Keratinocyte (primary cell): ENCODE measurements at places on chromosomes 2 and 18. TPM values are rescaled to one million over a fixed set of nuclear protein-coding genes. Genes with fewer than 3 reads are reported as not detected.
A peak's percentile ranks its signal among the peaks of the same experiment; 100 is the strongest.

DNA sequence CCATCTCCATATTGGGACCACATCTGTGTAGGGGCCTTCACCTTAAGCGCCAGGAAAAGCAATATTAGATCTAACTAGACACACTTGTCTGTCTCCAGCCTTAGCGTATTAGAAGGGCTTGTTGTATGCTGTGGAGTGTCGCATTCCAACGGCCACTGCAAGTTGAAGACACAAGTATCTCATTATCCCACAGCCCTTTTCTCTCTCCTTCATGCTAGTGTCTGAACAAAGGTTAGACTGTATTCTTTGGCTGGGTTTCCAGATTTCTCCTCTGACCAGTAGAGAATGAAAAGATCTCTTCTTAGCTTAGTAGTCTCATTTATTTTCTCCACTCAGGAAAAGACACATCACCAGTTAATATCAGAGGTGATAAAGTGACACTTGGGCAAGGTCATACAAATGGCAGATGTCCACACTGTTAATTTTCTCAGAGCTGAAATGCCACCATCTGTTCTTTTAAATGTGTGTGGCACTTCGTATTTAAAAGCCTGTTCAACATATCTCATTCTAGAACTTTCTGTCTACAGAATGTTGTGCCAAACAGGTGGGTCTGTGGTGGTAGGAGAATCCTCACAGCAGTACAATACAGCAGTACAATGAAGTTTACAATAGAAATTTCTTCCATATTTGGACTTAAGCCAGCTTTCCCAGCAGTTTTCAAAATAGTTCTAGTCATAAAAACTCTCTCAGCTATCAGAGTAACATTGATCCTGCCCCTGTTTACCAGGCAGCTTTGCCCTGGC is 94.0 kb upstream of the ITGA6 start:
- DNase-seq = no peak

DNA sequence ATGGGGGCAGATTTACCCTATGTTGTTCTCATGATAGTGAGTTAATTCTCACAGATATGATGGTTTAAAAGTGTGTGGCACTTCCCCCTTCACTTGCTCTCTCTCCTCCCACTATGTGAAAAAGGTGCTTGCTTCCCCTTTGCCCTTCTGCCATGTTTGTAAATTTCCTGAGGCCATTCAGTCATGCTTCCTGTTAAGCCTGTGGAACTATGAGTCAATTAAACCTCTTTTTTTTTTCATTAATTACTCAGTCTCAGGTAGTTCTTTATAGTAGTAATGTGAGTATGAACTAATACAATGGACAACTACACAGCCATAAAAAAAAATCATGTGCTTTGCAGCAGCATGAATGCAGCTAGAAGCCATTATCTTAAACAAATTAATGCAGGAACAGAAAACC is 118.5 kb downstream of the CALCRL start:
- peak; percentile 11 for DNase-seq

GRCh38 chr2:145860083-145860482 is 1340.2 kb upstream of the ZEB2 start:
- no peak for DNase-seq

DNA sequence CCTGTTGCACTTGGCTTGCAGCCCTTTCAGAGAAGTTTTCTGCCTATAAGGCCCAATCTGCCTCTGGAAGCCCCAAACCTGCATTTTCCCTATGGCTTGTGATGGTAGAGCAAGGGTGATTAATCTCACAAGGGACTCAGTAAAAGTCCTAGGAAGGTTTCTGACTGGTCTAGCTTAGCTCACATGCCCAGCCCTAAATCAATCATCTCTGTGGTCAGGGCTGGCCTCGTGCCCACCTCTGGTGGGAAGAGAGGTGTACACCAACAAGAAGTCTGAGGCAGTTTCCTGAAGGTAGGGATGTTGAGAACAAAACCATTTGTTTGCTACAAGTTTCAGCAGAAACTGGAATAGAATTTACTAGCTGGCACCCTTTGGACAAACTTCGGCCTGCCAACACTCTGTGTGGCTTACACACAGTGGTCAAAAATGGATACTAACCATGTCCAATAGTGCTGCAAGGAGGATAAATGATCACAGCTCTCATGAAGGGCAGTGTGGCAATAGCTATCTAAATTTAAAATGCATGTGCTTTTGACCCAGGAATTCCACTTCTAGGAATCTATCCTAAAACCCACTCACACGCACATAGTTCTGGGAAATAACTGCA is 96.4 kb downstream of the EN1 start:
- peak; percentile 30 for DNase-seq

GRCh38 chr2:222884805-222885424 is 24.1 kb downstream of the ACSL3 start:
- DNase-seq = no peak

GRCh38 chr2:234003972-234004617 is 46.4 kb upstream of the SPP2 start:
- peak; percentile 33 for DNase-seq

- DNase-seq = no peak
These were observed 11.0 kb upstream of the DUSP2 start for GRCh38 chr2:96156011-96156820.

DNA sequence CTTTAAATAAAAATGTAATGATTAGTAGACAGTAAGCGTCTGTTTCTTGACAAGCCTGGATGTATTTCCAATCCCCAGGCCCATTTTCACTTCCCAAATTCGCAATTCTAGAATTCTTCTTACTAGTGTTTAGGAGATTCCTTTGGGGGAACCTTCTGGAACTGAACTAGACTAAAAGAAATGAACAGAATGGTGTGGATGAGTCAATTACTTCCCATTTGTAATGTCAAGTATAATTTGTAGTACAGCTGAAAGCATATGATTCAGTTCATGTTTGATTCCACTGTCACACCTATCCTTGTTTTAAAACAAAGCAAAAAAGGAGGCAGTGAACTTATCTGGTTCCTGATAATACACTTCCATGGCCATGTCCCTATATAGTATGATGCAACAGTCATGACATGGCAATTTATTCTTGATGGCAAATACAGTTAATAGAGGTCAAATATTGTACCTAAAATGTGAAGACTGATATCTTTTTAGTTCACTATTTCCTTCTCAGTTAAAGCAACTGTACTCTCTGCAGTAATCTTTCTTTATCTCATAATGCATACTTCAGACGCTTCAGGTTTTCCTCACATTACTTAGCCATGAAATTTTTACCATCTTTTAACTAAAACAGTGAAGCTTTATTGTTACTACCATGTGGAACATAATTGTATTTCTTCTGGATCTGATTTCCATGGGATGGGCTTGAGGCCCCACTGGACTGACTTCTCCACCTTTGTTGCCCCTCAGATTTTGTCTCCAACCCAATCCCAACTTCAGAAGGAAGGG is 2.0 kb downstream of the IDH1 start:
- no peak for DNase-seq

DNA sequence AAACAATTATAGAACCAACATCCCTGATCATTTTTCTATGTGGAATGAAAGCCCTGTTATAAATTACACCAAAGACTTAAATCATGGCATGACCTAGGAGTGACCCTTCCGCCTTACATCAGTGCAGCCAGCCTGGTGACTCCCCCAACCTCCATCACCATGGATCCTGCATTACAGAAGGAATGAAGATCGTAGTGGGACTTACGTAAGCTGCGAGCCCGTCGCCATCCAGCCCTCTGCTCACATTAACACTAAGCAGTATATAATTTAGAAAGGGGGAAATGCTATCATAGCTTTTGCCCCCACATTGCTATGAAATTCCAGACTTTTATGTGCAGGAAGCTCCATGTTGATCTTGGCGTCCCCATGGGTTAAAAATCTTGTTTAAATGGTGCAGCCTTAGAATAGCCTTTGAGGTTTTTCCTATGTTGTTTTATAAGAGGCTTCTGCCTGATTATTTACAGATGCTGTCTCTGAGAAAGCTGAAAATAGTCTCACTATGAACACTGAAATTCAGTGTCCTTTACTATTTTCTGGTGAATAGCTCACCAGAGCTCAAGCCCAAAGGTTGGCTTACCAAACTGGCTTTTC is 76.3 kb downstream of the COLEC12 start:
- no peak for DNase-seq

DNA sequence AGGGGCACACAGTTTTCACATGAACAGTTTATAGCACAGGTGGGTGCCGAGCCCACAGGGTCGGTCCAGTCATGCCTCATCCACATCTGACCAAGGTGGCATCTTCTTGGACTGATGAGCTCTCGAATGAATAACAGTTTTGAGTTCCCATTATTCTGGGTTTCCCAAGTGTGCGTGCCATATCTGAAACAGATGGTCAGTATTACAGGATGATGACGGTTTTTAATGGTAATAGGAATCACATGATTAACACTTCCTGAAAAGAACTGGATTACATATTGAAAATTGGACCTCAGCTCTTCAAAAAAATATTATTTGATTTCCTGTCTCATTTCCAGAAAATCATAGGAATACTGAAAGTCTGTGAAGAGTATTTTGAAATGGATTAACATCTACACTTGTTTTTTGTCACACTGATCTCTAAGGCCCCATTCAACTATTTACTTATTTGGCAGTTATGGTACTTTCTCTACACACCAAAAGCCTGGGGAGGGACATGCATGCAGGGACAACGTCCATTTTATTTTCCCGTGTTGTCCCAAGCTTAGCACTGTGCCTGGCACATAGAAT is 22.2 kb upstream of the NAB1 start:
- no peak for DNase-seq

DNA sequence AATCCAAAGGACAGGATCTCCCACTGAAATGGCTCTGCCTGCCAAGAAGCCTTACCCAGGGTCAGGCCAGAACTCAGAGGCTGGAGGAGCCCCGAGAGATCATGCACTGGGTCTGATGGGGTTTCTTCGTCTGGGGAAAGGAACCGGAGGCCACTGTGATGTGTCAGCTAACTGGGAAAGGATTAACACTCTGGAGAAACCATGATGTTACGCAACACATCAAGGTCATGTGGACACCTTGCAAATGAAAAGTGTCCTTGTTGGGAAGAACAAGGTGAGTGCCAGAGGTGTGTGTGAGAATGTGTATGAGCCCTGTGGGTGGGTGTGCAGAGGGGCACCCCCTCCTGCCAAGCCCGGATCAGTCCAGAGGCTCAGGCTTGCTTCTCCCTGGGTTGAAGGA is 86.9 kb downstream of the CRACDL start:
- no peak for DNase-seq

DNA sequence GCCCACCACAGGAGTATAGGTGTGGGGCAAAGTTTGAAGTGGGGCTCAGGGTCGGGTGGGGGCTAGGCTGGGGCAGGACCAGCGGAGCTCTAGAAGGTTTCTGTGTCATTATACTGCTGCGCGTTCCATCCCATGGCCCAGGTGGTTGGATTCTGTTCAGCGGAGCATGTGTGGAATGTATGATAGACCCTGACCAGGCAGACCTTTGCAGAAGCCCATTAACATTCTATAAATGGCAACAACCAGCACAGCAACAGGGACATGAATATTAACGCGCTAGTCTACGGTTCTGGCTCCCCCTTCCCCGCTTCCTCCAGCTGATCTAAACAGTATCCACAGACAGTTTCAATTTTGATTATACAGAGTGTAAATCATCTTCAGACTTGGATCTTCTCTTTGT is 4.1 kb upstream of the PRKCE start:
- no peak for DNase-seq

GRCh38 chr18:79578396-79579260 is 101.0 kb upstream of the CTDP1 start:
- no peak for DNase-seq

GRCh38 chr18:23459530-23459921 is 6.4 kb downstream of the RIOK3 start:
- DNase-seq = no peak

GRCh38 chr2:26584191-26584590 is 57.0 kb downstream of the CIB4 start:
- DNase-seq = no peak

GRCh38 chr2:154724194-154724797 is 25.8 kb downstream of the KCNJ3 start:
- DNase-seq = no peak

DNA sequence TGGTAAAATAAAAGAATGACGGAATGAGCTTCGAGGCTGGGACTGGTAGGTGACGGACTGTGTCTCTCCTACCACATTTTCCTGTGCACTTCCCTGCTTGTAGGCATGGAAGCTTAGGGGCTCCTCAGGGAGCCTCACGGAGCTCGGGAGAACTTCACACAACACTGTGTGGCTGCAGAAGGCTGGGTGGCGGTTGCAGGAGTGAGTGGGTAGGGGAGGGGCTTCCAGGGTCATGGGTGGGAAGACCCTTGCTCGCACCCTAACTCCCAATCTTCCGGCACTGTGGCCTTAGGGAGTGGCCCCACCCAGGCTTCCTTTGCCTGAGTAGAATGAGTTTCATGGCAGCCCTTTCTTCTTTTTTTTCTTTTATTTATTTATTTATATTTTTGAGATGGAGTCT is 128.6 kb downstream of the INHBB start:
- no peak for DNase-seq

DNA sequence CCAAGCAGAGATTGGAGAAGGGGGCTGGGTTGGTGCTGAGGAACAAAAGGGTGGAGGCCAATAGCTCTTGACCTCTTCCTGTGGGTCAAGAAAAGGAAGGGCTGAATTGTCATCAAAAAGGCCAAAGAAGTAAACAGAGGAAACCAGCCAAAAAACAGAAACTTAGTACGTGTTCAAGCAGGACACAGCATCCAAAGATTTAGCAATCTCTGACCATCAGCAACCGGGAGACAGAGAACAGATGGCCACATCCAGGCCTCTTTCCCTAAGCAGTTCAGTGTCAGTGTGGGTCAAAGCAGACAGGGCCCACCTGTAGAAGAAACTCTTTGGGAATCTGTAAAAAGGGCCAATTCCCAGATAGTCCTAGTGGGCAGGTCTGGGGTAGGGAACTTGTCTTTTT is 2.9 kb downstream of the DNPEP start:
- no peak for DNase-seq

GRCh38 chr2:42794271-42795046 is 2.1 kb upstream of the HAAO start:
- DNase-seq = no peak

DNA sequence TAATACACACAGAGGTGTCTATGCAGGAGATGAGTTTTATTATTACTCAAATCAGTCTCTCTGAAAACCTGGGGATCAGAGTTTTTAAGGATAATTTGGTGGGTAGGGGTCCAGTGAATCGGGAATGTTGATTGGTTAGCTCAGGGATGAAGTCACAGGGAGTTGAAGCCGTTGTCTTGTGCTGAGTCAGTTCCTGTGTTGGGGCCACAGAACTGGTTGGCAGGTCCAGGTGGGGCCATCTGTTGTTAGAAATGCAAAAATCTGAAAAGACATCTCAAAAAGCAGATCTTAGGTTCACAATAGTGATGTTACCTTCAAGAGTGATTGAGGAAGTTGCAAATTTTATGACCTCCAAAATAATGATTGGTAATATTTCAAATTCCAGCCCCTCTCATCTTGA is 86.9 kb downstream of the VSNL1 start:
- no peak for DNase-seq

- no peak for DNase-seq
These were observed 20.7 kb upstream of the NT5DC4 start for GRCh38 chr2:112699984-112700667.

The IL37 gene
- 0.33 to 0.73 TPM (median 0.63 TPM) in 3 replicates for polyA plus RNA-seq

The IL36A gene
- not detected in 3 replicates for polyA plus RNA-seq

The MMADHC gene
- polyA plus RNA-seq = 93.8 to 140 TPM (median 99.7 TPM) in 3 replicates

The WDCP gene
- polyA plus RNA-seq = 10.8 to 11.4 TPM (median 11.0 TPM) in 3 replicates

The FAM228A gene
- not detected in 3 replicates for polyA plus RNA-seq

The SH3YL1 gene
- 24.9 to 41.8 TPM (median 37.2 TPM) in 3 replicates for polyA plus RNA-seq

The NGEF gene
- 0.03 to 0.17 TPM (median 0.13 TPM) in 3 replicates for polyA plus RNA-seq

The TMEM185B gene
- 7.8 to 27.8 TPM (median 13.4 TPM) in 3 replicates for polyA plus RNA-seq

The SLC9A4 gene
- not detected in 3 replicates for polyA plus RNA-seq

The AKAIN1 gene
- not detected in 3 replicates for polyA plus RNA-seq

The SGO2 gene
- 1.8 to 8.6 TPM (median 5.1 TPM) in 3 replicates for polyA plus RNA-seq

The ADCYAP1 gene
- not detected in 3 replicates for polyA plus RNA-seq

The LYPD6B gene
- 17.0 to 30.8 TPM (median 24.7 TPM) in 3 replicates for polyA plus RNA-seq

The FKBP7 gene
- 1.2 to 2.4 TPM (median 1.9 TPM) in 3 replicates for polyA plus RNA-seq
